ENCODE measurements at places on chromosomes 1 and 21.

GRCh38 chr1:39317910-39318633, 113.6 kb downstream of the MACF1 start:
- DNase-seq: no peak

GRCh38 chr21:28541371-28542112, 451.1 kb downstream of the LTN1 start:
- DNase-seq: no peak

DNA sequence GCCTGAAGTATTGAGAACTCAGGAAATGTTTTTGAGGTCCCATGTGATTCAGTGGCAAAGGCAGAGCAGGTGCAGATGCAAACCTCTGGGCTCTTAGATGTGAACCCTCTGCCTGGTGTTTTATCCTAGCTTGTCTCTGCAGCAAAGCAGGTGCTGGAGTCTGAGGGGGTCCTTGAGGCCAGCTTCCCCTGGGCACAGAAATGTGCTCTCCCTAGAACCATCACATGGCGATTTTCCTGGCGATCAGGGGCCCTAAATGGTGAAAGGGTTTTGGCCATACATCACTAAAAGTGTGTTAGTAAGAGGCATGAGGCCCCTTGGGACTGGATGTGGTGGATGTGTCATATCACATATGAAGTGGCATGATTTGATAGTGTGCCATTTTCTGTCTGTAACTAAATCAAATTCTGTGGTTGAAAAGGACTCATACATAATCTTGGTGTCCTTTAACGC, 144.8 kb downstream of the ST6GALNAC3 start:
- DNase-seq: no peak

DNA sequence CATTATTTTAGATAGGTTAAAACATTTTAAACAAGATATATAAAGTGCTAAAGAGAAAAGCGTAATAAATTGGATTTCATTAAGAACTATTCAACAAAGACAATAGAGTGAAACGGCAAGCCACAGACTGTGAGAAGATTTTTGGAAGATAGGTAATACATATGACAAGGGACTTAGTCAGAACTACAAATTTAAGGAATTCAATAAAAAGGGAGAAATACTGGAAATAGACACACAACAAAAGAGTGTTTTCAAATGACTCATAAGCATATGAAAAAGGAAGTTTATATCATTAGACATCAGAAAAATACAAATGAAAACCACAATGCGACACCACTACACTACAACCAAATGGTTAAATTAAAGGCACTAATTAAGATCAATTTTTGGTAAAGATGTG, 90.5 kb downstream of the GDAP2 start:
- DNase-seq: no peak

DNA sequence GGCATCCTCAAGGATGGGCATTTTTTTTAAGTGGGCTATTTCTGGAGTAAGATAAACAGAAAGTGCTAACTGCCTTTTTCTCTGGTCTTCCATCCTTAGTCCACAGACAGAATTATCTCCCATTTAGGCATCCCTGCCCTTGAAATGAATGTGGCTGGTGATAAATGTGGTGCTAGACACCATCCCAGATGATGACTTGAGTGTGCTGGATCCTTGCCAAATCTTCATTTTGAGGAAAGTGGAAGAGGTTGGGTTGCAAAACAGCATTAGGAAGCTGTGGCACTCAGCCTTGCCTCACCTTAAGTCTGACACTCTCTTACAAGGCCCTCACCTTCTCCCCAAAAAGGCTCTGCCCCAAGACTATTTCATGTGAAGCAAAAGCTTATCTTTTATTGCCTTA, 19.2 kb downstream of the MAB21L3 start:
- DNase-seq: no peak

GRCh38 chr21:45088729-45089128, 14.3 kb downstream of the ADARB1 start:
- no peak for DNase-seq

GRCh38 chr1:116485976-116486375, 84.8 kb downstream of the CD58 start:
- no peak for DNase-seq

DNA sequence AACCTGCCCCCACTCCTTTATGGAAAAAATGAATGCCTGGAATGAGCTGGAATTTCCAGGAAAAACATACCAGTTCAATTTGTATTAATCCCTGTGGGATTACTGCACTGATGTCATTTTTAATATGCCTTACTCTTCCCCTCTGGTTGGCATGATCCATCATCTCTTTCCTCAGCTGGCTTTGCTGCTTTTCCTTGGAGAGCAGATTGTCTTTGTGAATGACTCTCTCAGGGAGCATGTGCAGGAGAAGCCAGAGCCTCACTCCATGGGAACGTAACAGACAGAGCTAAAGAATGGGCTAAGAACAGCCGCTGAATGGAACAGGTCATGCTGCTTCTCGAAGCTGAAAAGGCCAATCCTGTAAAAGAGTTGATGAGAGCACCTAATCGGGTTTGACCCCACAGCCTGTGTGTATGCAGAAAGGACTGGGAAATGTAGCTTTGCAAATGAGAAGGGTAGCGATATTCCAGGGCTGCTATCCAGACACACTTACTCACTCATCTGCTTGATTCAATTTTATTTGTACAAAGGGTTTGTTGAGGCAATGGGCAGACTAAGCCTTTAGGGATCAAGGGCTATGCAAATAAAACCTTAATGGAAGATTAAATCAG, 20.7 kb downstream of the PHC2 start:
- no peak for DNase-seq

GRCh38 chr1:174243451-174244000, 84.2 kb downstream of the RABGAP1L start:
- DNase-seq: no peak

GRCh38 chr1:231162297-231162969, 575 bp downstream of the TRIM67 start:
- DNase-seq: no peak

DNA sequence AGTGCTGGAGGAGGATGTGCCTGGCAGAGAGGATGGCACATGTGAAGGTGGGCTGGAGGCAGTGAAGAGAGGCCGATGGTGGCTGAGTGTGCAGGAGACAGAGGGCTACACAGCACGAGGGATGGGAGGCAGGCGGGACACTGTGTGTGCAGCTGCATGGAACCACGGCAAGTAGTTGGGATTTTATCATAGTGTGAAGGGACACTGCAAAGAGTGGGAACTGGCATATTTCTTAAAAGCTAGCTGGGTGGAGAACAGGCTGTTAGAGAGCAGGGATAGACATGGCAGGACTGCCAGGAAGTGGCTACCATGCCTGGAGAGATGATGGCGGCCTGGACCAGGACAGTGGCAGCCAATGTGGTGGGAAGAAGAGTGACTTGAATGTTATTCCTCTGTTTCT, 102.4 kb upstream of the TLR5 start:
- no peak for DNase-seq

GRCh38 chr1:180155182-180155682, 563 bp downstream of the QSOX1 start:
- DNase-seq: no peak

DNA sequence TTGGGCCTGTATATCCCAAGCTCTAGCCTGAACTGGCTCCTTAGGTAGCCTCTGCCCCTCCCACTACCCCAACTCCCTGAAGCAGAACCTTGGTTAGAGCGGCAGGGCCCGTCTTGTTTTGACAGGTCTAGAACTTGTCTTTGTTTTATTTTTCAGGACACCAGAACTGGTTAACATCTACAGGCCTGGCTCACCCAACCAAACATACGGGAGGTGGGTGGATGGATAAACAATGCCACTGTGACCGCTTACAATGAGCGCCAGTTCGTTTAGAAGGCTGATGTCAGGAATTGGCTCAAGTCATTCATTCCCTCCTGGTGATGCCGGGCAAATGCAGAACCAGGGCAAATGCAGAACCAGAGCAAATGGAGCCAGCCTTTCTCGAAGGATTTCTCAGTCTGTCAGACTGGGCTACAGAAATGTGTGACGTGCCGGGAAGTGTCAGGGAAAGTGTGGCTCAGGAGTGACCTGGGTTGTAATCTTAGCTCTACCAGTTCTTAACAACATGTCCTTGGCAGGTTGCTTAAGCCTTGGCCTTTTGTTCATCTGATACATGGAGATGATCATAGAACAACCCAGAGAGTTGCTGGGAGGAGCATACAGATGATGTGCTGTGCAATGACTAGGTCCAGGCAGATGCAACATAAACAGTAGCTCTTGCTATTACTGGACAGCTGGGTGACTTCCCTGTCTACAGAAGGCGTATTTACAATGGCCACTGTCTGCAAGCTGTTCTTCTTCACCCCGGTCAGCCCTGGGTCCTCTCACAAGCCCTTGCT, 30.5 kb upstream of the BTG2 start:
- no peak for DNase-seq

- no peak for DNase-seq
Measured at GRCh38 chr21:45147473-45148315, 73.3 kb downstream of the ADARB1 start.

DNA sequence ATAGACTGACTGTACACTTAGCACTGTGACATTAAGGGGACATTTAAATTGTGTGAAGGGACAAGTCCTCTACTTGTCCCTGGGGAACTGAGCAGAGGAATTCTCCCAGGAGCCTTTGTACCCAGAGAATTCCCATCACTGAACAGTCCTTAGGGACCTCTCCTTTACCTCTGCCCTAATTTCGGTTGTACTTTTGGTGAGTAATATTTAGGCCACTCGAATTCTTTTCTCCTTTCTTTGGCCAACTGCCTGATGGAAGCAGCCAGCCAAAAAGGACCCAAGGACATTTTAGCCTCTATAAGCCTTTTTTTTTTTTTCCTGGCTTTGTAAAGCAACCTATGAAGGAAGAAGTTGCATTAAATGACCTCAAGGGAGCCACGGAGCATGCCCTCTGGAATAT, 71.5 kb downstream of the NR5A2 start:
- no peak for DNase-seq

GRCh38 chr1:202825748-202826147, 15.0 kb downstream of the PCAT6 start:
- no peak for DNase-seq

- DNase-seq: no peak
Measured at GRCh38 chr1:115977499-115978258, 1.4 kb downstream of the SLC22A15 start.

GRCh38 chr1:53328009-53328461, at the start of gene LRP8:
Gene LRP8, minus strand, starts transcription at chr1:53328070. Its CDS starts 158 bp downstream, at chr1:53327912.
- DNase-seq: peak; percentile 69

- no peak for DNase-seq
Measured at GRCh38 chr1:111513410-111514020, 10.1 kb upstream of the ADORA3 start.

GRCh38 chr1:214581785-214582184, 21.2 kb upstream of the CENPF start:
- no peak for DNase-seq

DNA sequence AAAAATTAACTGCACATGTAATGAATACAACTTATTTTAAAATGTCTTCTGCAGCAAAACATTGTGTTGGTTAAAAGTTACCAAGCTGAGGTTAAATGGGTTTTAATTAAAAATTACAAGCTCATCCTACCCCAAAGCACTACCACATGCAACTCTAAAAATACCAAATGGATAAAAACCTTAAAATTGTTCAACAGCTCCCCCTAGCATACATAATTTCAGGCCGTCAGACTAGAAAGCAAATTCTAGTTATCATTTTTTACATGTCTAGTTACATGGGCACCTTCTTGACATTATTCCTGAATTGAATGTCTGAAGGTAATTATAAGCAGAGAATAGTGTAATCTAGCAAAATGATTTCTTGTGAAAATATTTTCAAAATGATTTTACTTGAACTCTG, 176.5 kb downstream of the C1orf21 start:
- DNase-seq: no peak

DNA sequence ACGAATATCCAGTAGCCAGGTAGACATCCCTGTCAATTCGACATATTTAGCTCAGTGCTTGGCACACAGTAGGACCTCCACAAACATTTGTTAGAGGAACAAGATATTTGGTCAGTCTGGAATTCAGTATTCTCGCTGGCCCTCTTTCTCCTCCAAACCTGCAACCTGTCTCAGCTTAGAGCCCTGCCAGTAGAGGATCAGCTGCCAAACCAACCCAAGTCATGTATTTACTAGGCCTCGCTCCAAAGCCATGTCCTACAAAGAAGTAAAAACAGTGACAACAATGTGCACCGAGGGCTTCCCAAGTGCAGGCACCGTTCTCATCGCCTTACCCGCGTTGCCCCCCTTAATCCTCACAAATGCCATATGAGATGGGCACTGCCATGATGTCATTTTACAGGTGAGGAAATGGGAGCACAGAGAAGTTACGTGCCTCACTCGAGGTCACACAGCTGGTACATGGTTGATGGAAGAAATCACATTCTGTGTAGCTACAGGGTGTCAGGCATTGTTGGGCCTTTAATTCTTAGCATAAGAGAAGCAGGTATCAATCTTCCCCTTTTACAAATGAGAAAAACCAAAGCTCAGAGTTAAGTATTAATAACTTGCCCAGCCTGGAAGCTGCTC, 26.0 kb upstream of the CDCA8 start:
- no peak for DNase-seq

DNA sequence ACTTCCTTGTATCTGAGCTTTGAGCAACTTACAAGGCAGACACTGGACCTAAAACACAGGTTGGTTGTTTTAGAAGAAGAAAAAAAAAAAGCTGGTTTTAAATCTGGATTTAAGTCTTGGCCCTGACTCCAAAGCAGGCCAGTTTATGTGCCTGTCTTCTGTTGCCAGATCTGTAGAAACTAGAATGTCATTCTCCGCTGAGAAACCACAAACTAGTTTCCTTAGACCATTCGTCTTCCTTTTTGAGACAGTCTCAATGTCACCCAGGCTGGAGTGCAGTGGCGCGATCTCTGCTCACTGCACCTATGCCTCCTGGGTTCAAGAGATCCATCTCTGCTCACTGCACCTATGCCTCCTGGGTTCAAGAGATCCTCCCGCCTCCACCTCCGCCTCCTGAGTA, 33.9 kb downstream of the APP start:
- DNase-seq: no peak

GRCh38 chr1:55823541-55824250, 608.5 kb upstream of the USP24 start:
- no peak for DNase-seq

- DNase-seq: no peak
Measured at GRCh38 chr1:157969697-157970485, 23.6 kb upstream of the KIRREL1 start.

GRCh38 chr1:183609313-183609712, 19.1 kb upstream of the NCF2 start:
- DNase-seq: no peak

All from stimulated activated CD4-positive, alpha-beta T cell treated with anti-CD3 and anti-CD28 coated beads, Interleukin-1b, Interleukin-23, amount 100 ng/mL, for 1 hour (primary cell).